ENCODE measurements at places on chromosomes 16 and 17.

GRCh38 chr17:14294876-14295275 is 6.0 kb upstream of the HS3ST3B1 start:
- DNase-seq, result no peak

DNA sequence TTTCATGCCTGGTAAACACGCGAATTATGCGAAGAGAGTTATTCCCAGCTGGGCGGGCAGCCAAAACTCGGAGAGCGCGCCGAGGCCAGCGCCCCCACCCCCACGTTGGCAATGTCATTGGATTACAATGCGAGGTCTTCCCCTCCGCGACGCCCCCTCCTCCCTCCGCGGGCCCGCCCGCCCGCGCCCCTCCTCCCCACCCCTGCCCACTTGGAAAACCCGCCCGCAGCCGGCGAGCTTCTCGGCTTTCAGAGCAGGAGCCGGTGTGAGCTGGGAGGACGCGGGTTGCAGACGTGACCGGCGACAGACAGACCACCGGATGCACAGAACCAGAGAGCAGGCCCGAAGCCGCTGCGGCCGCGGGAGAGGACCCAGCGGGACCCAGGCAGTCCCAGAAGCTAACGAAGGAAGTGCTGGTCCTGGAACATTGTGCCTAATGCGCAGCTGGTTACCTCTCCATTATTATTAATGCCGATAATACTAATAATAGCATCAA is 4.0 kb downstream of the NOG start:
- DNase-seq, result peak; percentile 34

DNA sequence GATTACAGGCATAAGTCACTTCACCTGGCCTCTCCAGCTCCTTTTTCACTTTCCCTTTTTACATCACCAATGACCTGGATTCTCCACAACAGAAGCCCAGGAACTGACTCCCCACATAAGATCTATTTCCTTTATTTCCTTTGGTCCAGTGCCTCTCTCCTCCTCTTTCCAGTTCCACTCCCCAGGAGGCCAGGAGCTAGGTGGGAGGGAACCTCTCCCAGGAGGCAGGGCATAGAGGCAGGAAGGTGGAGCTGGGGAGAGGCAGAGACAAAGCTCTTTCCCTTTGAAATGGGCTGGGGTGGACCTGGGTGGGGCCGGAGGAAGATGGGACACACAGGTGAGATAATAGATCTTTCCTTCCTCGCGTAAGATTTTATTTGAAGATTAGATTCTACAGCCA is 318.3 kb upstream of the TNRC6C start:
- no peak for DNase-seq

GRCh38 chr16:48323783-48324775 is 61.1 kb downstream of the SIAH1 start:
- no peak for DNase-seq

- no peak for DNase-seq
Measured at GRCh38 chr17:9298776-9299295, 276.8 kb downstream of the STX8 start.

GRCh38 chr16:89315791-89316581 is 98.5 kb downstream of the ZNF778 start:
- no peak for DNase-seq

GRCh38 chr16:79267781-79268180 is 332.8 kb downstream of the MAF start:
- DNase-seq, result no peak

GRCh38 chr17:75630071-75630917 is 2.9 kb upstream of the SMIM5 start:
- DNase-seq, result no peak

DNA sequence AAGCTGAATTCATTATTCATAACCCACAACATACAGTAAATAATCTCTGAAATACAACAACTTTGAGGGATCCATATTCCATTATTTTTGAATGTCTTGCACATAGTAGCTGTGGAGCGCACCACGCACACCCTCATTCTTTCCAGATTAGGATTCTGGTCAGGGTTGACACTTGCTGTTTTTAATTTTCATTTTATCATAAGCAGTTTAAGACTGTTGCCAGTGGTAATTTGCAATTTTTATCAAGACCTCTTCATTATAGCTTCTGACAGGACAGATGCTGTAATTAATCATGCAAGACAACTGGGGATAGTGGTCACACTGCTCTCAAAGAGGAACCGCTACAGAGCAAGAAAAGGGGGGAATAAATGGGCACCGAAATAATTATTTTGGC is 109.7 kb downstream of the TOX3 start:
- no peak for DNase-seq

Data from NCI-H1694 treated with DMSO at 0.1 percent for 48 hours (cell line).